ENCODE measurements at places on chromosomes 1 and 21.

DNA sequence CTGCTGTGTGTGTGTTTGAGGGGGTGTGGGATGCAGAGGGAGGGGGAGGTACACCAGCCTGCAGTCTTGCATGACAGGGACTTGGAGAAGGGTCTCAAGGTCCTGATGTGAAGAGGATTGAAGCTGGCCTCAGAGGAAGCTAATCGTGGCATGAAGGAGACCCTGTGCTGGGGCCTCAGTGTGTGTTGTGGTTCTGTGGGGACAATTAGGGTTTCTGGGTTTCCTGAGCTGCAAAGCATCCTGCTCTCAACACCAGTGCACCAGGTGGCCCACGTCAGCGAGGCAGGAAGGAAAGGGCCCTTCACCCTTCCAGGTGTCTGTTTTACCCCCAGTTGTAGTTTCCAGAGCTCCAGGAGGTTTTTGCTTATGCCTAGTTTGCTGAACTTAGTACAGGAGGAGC, 52.8 kb downstream of the TENT5C start:
- DNase-seq = no peak

GRCh38 chr1:154454386-154455120, 47.5 kb upstream of the TDRD10 start:
- DNase-seq = no peak

- no peak for DNase-seq
Measured at GRCh38 chr1:229043115-229043514, 227.8 kb upstream of the RAB4A start.

GRCh38 chr1:20197329-20197791, 11.0 kb upstream of the PLA2G2C start:
- no peak for DNase-seq

GRCh38 chr1:53700776-53701175, 38.2 kb downstream of the GLIS1 start:
- DNase-seq = no peak
